ENCODE measurements at places on chromosomes 1 and 21. TPM values are rescaled to one million over a fixed set of nuclear protein-coding genes. Genes with fewer than 3 reads are reported as not detected.

DNA sequence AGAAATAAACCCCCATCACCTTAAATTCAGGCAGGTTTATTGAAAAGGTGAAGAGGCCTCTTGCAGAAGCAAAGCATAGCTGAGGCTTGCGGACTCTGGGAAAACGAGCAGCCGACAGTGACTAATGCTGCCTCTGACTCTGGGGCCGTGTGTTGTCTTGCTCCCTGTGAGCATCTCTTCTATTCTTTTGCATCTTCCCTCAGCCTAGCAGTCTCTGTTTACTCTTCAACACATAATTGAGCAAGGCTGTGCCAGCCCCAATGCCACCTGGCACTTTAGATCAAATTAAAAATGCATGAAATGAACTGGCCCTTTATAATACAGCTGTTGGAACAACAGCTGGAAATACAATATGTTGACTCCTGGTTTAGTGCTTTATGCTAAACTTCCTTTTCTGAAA is 18.4 kb upstream of the REG4 start:
- no peak for DNase-seq

The PLA2G2D gene
- not detected for total RNA-seq

The HAO2 gene
- not detected for total RNA-seq

The LCE1E gene
- total RNA-seq: not detected

Data from upper lobe of right lung (tissue), 1 donor.